ENCODE measurements at places on chromosomes 16 and 17.

DNA sequence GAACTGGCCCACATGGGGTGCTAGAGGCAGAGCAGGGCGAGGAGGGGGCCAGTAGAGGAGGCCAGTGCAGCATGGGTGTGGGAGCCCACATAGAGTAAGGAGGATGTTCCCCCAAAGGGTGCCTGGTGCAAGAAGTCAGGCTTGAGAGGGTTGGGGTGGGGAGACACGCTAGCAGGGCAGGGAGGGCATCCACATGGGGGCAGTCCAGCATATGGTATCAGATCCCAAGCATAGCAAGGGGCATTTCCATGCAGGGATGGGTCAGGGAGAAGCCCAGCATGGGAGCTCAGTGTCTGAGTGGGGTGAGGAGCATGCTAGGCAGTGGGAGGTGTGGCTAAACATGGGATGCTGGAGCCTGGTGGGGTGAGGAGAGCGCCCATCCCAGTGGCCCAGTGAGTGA is 213.7 kb downstream of the COPRS start:
- no peak for DNase-seq

GRCh38 chr17:55570391-55570790 is 59.1 kb upstream of the SMIM36 start:
- no peak for DNase-seq

DNA sequence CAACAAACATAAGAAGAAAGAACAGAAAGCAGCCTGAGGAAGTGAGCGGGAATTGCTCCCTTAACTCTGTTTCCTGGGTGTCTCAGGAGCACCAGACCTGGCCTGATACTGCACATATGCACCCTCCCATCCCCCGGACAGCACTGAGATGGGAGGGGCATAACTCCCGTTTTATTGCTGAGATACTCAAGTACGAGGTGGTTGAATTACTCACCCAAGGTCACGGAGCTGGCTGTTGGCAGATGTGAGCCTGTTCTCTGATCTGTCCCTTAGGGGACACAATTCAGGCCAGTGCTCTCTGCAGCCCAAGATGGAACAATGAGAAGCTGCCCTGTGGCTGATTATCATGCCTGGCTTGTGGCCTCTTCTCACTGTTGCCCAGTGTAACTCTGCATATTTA is 9.1 kb upstream of the MED9 start:
- DNase-seq: no peak

- DNase-seq: no peak
Observed at GRCh38 chr16:87471278-87472141, 21.3 kb downstream of the ZCCHC14 start.

- no peak for DNase-seq
Observed at GRCh38 chr17:30821871-30822723, 2.4 kb downstream of the CRLF3 start.

- no peak for DNase-seq
Observed at GRCh38 chr16:21524068-21524751, 75.2 kb upstream of the METTL9 start.

DNA sequence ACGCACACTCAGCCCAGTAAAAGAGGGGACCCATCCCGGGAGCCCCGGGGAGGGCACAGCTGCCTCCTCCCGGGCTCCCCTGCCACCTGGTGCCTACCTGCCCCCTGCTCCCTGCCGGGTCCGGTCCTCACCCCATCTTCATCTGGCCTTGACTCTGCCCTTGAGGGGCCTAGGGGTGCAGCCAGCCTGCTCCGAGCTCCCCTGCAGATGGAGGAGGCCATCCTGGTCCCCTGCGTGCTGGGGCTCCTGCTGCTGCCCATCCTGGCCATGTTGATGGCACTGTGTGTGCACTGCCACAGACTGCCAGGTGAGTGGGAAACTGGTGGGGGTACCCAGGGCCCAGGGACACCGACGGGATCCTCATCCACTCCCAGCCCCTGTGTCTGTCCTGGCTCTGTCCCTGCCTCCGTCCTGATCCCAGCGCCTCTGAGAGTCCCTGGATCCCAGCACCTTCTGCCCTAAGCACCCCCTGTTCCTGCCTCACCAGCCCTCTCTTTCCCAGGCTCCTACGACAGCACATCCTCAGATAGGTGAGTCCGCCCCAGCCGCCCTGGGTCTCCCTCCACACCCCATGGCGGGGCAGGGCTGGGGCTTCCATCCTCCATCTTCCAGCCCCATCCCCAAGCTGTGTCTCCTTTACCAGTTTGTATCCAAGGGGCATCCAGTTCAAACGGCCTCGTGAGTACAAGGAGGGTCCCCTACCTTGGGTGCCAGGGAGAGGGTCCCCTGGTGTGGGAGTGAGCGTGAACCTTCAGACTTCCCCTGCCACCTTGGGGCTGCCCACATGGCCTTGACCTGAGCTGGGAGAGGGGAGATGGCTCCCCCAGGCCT is 574 bp downstream of the LAT start:
- no peak for DNase-seq

DNA sequence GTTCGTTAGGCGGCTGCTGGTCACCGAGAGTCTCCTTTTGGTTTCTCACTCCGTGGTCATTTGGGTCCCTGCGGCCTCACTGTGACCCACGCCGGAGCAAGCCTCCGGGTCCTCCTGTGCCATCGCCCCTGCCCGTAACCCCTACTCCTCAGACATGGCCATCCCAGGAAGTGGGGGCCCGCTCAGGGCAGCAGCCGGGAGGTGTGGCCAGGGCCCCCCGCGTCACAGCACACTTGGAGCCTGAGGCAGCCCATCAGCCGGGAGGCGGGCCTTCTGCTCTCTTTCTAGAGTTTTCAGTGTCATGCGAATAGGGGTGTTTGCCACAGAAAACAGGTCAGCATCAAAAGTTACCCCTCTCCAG is 7.9 kb upstream of the WFIKKN1 start:
- no peak for DNase-seq

- no peak for DNase-seq
Observed at GRCh38 chr16:55367866-55368603, 44.0 kb downstream of the IRX6 start.

GRCh38 chr16:48035142-48035541 is 120.7 kb downstream of the ABCC12 start:
- no peak for DNase-seq

- DNase-seq: no peak
Observed at GRCh38 chr17:83195330-83196023, 116.1 kb downstream of the METRNL start.

- no peak for DNase-seq
Observed at GRCh38 chr16:73275448-73275847, 227.5 kb upstream of the ZFHX3 start.

DNA sequence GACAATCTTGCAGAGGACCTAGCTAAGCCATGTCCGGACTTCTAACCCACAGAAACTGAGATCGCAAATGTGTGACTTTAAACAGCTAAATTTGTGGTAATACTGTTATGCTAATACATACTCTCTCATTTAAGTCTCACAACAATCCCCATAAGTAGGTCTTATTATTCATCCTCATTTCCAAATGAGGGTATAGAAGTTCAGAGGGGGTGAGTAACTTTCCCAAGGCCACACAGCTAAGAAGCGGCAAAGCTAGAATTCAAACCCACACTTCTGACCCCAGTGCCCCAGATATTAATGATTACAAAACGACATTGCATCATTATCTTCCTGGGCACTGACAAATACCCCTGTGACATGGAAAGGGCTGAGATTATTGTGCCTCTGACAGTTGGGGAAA is 81.4 kb downstream of the CNGB1 start:
- no peak for DNase-seq

DNA sequence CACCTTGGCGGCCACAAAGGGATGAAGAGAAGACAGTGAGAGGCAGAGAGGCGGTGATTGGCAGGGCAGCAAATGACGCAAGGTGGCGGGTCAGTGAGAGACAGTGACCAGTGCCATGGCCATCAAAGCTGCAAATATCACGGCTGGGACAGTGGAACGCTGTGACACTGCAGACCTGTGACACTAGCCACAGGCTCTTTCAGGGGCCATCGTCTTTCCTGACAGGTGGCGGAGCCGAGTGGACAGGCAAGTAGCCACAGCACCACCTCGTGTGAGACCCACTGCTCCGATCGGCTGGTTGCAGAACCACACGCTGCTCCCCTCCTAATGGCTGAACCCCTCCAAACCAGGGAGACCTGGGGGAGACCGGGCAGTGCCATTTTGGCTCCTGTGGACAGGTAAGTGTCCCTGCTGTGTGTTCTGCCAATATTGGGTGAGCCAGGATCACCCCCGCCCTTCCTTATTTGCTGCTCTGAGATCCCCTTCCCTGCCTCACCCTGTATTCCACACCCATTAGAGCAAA is 7.9 kb upstream of the ZNF778 start:
- no peak for DNase-seq

GRCh38 chr17:81381632-81382577 is 13.4 kb upstream of the BAHCC1 start:
- no peak for DNase-seq

- DNase-seq: peak; percentile 71
Observed at GRCh38 chr17:50903604-50904517, 37.7 kb upstream of the TOB1 start.

DNA sequence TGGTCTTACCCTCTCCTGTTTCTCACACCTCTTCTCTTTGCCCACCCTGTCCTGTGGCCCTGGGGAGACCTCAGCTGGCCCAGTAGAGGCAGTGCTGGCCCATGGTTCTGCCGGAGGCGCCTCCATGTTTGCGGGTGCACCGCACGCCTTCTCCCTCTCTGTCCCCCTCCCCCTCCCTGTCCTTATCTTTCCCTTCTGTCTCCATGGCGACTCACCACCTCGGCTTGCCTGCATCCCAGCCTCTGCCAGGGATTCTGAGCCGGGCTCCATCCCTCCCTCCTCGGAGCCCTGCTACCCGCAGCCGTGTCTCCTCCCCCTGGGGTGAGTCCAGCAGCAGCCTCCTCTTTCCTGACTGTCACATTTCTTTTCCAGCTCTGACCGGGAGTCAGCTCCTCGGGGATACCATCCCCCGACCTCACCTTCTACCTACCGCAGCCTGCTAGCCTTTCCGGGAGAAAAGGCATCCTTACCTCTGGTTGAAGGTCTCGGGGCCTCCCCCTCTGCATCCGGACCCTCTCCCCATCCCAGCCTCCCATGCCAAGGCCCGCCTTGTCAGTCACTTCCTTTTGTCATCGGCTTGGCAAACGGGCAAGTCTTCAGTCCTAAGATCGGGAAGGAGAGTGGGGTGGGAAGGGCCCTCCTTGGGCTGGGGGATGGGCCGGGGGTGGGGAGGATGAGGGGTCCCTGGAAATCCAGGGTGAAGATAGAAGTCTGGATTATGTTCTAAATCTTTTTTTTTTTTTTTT is at the start of gene RNF112:
RNF112 (plus strand) TSS at position 358 of the 746 bp plus-strand sequence; CDS start at position 535, 177 bp downstream.
- no peak for DNase-seq

DNA sequence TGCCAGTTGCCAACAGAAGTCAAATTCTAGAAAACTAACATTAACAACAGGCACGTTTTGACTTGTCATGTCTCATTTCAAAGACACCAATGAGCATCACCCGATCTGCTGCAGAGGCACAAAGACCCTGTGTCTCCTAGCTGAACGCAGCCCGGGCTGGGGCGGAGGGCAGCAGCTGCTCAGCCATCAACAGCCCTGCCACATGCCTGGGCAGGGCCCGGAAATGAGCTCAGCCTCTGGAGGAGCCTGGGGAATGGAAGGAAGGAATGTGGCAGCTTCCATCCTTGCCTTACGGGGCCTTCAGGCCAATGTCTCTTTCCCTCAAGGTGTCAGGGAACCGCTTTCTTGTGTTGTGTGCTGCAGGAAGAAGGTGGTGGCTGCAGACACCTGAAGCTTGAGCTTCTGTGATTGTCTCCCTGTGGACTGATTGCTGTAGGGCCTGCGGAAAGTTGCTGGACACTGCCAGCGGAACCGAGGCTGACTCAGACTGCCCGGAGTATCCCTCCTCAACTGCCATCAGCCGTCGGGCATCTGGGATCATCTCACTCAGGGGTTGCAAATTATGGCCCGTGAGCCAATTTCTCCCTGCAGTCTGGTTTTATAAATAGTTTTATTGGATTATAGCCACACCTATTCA is 7.3 kb downstream of the CDH13 start:
- DNase-seq: no peak

GRCh38 chr17:77774182-77774581 is 184.3 kb upstream of the TNRC6C start:
- no peak for DNase-seq

- peak; percentile 42 for DNase-seq
Observed at GRCh38 chr17:38579934-38580333, 25.8 kb downstream of the SRCIN1 start.

DNA sequence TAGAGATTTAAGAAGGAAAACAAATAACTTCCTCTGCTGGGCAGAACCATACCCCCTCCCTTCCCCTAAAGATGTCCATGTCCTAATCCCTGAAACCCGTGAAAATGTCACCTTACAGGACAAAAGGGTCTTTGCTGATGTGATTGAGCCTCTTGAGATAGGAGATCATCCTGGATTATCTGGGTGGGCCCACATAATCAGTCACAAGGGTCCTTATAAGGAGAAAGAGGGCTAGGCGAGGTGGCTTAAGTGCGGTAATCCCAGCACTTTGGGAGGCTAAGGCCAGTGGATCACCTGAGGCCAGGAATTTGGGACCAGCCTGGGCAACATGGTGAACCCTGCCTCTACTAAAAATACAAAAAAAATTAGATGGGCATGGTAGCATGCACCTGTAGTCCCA is 12.0 kb upstream of the SLC39A11 start:
- DNase-seq: no peak

- DNase-seq: no peak
Observed at GRCh38 chr17:80793851-80794267, 197.8 kb upstream of the CHMP6 start.

GRCh38 chr17:81049973-81050551 is 15.1 kb downstream of the BAIAP2 start:
- DNase-seq: no peak

DNA sequence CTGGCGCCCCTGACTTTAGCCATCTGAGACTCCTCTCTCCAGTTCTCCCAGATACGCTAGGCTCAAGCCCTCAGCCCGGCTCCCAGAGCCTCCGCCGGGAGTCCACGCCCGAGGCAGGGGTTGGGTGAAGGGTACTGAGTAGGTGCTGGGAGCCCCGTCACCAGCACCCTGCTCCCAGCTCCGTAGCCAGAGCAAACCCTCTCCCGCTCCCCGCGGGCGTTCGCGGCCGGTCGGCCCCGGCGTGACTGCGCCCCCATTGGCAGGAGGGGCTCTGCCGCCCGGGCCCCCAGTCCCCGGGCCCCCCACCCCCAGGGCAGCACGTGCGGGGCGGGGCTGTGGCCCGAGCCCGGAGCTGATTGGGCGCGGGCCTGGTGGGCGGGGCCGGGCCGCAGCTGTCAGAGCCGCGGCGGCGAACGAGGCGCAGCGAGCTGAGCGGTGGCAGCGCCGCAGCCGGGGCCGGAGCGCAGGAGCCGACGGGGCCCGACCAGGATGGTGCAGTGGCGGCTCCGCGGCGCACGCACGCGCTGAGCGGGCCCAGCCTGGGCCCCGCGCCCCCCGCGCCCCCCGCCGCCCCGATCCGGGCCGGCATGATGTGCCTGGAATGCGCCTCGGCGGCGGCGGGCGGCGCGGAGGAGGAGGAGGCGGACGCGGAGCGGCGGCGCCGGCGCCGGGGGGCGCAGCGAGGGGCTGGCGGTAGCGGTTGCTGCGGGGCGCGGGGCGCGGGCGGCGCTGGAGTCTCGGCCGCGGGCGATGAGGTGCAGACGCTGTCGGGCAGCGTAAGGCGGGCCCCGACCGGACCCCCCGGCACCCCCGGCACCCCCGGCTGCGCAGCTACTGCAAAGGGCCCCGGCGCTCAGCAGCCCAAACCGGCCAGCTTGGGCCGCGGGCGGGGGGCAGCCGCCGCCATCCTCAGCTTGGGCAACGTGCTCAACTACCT is at the start of gene SPNS2:
SPNS2 (plus strand) TSS at position 421 of the 937 bp plus-strand sequence; CDS start at position 588, 167 bp downstream.
- peak; percentile 72 for DNase-seq

GRCh38 chr17:14772776-14773175 is 471.9 kb downstream of the HS3ST3B1 start:
- DNase-seq: no peak
